ENCODE measurements at places on chromosomes 1 and 21.

- DNase-seq, result no peak
Observed at GRCh38 chr1:12580054-12580887, 37.7 kb downstream of the DHRS3 start.

DNA sequence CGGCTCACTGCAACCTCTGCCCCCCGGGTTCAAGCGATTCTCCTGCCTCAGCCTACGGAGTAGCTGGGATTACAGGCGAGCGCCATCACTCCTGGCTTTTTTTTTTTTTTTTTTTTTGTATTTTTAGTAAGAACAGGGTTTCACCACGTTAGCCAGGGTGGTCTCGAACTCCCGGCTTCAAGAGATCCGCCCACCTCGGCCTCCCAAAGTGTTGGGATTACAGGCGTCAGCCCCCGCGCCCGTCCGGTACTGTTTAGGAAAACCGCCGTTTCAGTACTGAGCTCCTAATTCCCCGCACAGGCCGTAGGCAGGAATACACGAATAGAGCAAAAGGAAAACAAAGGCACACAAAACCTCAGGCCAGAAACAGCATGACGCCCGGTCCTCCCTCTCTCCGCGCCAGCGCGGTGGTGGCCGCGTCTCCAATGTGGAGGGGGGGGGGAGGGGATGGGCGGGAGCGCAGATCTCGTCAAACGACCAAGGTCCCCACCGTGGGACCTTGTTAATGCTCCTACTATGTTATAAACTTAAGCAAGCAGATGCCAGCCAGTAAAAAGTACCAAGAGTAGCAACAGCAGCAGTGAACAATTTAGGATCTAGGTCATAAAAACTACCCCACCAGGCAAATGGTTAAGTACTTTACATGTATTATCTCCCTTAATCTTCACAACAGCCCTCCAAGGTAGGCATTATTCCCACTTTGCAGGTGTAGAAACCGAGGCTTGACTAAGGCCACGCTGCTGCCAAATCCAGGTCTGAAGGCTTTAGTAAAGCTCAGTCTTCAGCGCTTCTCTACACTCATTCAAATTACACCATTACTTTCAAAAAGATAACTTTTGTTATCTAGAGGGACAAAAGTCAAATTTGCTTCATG lies 648 bp upstream of the ADAR start:
- DNase-seq, result peak; percentile 69

DNA sequence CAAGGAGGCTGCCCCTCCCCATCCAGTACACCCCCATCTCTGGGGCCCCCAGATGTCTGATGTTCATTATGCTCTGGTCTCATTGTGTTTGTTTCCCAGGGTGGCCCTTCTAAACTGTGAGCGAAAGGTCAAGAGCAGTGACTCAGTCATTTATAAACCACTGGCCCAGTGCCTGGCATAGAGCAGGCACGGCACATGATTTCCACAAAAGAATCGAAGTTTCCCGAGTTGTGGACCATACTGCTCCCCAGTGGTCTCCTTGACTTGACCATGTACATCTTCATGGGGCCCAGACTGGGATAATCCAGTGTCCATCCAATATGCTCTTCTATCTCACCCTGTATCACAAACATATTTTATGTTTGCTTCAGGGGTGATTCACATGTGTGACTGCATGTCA lies 153.3 kb downstream of the NR5A2 start:
- DNase-seq, result no peak

- no peak for DNase-seq
Observed at GRCh38 chr1:223298701-223299100, 65.3 kb downstream of the SUSD4 start.

- no peak for DNase-seq
Observed at GRCh38 chr1:186739515-186739914, 59.3 kb upstream of the PTGS2 start.

- no peak for DNase-seq
Observed at GRCh38 chr1:61391730-61392129, 309.4 kb downstream of the NFIA start.

DNA sequence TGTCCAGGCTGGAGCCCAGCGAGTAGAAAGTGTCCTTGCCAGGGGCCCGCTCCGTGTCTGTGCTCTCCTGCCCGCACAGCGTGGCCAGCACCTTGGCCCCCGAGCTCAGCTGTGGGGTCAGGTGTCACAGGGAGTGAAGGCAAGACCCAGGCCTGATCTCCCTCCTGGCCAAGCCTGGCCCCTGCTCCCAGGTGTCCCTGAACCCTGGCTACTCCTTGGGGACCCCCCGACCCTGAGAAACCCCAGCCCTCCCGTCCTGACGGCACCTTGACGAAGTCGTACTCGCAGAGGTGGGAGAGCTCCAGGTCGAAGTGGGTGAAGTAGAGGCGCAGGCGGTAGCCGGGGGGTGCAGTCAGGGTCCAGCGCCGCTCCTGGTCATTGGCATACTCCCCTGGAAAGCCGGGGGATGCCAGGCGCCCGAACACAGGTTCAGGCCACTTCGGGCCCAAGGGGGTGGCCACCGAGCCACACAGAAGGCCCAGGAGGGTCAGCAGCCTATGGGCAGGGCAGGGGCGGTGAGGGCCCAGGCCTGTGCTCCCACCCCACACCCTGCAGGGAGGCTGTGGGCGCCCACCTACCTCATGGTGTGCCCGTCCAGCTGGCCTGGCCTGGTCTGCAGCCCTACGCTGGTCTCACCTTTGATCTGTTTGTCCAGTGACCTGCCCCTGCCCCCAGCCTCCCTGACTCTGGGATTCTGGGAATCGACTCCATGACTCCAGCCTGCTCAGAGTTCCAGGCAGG lies at the start of gene MASP2:
Gene MASP2 (minus strand): TSS at position 615 of the 741 bp plus-strand sequence. CDS start 32 bp downstream, at position 583.
- DNase-seq, result no peak

DNA sequence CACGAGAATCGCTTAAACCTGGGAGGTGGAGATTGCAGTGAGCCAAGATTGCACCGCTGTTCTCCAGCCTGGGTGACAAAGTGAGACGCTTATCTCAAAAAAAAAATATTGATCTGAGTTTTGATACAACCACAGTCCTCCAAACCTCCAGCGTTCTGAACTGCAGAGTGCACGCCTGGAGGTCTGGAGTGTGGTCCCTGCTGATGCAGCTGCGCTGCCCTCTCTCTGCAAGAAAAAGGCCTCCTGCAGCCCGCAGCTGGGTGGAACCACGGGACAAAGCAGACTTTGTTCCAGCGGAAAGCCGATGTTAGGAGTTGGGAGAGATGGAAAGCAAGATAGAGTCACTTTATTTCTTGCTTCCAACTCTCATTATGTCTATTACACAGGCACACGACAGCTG lies 144.9 kb upstream of the SOD1 start:
- peak; percentile 37 for DNase-seq

DNA sequence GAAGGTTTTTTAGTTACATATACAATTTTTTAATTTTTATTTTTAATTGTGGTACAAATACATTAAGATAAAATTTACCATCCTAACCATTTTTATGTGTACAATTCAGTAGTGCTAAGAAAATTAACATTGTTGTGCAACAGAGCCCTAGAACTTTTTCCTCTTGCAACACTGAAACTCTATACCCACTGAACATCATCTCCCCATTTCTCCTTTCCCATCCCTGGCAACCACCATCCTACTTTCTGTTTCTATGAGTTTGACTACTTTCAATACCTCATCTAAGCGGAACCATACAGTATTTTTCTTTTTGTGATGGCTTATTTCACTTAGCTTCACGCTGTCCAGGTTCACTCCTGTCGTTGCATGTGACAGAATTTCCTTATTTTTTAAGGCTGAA lies 54.1 kb downstream of the PALMD start:
- no peak for DNase-seq

DNA sequence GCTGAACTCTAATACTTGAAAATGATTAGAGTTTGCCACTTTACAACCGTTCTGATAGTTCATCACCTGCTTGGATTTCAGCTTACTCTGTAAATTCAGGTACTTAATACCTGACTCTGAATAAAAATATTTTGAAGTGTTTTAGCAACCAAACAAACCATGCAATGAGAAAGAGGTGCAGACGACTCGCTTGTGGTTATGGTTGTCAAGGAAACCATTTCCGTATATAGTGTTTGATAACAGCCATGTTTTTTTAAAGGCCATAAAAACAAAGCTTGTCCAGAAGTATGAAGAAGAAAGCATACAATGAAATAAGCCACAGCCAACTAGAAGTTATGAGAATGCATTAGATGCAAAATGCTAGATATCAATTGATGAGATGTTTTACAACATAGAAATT lies 167.2 kb upstream of the HMCN1 start:
- peak; percentile 22 for DNase-seq

- DNase-seq, result no peak
Observed at GRCh38 chr1:96073100-96073499, 648.5 kb upstream of the PTBP2 start.

DNA sequence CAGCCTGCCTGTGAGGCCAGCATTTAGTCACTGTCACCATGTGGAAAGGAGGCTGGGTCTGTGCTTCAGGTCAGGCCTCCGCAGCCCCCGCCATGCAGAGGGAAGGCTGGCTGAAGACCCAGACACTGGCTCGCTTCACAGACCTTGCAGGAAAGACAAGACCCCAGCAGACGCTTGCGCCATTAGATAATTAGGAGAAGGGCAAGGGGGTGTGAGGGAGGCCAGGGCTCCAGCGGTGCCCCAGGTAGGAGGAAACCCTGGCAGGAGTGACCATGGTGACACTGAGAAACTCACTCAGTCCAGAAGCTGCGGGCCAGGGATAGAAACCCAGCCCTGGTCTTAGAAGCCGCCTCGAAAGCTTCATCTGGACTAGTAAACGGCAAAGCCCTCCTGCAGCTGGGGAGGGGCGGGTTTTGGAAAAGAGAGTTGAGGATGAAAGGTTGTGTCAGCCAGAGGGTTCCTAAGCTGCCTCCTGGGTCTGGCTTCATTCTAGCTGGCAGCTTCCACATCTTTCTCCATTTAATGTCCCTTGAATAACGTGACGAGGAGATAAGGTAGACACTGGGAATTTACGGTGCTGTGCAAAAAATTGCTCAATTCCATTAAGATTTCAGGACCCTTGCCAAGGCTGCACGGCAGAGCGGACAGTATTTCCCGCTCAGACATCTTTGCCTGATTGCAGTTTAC lies 294.1 kb upstream of the VAMP3 start:
- no peak for DNase-seq

DNA sequence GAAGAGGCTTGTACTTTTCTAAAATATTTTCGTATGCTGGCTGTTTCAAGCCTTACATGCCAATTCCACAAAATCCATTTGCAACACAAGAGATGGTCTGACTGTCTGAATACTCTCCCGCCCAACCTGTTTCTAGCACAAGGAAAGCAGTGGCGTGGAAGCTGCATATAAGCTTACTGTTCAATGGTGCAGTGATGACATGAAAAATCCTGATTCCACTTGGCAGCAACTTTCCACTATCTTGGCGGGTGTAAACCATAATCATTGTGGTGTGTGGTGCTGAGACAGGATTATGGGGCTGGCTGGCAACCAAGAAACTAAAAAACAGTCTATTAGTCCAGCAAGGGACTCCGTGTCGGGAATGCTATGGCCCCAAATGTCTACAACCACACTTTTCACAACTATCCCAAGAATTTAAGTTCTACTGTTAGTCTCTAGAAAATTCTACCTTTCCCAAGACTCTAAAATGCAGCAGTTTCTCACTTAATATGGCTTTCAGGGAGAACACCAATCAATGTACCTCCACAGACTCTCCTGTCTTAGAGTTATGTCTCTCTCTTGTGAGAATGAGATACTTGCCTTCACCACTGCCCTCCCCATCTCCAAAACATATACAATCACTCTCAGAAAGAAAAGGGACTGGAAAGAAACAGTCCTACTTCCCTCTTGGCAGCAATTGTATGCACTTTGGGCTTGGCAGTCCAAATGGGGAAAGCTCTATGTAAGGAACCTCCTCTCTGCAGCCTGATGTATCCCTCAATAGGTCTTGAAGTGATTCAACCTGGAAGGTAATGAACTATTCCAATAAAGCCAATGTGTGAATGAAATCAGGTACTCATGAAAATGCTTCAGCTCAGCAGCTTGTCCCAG lies 9.5 kb downstream of the COLGALT2 start:
- DNase-seq, result no peak

DNA sequence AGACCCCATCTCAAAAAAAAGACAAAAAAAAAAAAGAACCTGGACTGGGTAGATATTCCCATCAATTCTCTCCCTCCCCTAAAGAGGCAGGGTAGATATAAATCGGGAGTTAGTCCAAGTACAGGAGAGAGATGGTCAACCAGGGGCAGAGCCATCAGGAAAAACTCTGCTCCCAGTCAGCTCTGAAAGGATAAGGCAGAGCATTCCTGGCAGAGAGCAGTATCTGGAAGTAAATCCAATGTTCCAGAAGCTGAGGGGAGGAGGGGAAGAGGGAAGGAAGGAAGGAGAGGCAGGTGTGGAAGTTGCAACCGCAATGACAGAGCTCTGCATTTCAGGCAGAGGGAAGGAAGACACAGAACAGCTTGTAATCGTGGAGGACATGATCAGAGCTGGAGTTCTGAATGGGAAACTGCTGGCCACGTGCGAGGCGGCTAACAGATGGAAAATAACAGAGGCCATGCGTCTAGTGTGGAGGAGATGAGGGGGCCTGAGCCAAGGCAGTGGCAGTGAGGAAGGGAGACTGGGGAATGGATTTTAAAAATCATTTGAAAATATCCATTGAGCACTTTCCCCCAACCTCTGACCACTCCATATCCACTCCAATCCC lies 15.3 kb upstream of the VWA5B1 start:
- DNase-seq, result no peak

GRCh38 chr1:68542586-68542985 lies 45.7 kb upstream of the DEPDC1 start:
- DNase-seq, result no peak

DNA sequence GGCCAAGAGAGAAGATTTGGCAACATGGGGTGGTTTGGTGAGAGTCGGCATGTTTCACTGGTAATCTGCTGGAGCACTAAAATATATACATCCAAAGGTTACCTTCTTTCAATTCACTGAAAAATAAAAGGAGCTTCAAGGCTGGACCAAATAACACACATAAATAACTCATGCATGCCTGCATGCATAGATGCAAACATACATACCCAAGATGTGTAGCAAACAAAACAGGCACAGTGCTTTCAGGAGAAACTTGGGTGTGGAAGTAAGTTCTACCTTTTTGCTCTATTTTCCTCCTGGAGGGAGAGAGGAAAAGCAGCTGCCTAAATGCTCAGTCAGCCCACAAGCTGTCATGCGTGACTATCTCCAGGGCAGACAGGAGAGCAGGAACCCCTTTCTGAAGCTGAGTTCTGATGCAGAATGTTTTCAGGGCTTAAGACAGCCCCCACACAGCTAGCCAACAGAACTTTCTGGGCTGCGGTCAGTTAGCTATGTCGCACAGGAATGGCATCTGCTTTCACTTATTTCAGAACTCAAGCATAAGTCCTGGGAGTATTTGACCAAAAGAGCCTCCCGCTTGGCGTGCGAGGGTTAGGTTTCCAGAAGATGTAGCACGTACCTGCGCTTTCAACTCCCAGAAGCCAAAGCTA lies 166.2 kb downstream of the TOMM20 start:
- no peak for DNase-seq

DNA sequence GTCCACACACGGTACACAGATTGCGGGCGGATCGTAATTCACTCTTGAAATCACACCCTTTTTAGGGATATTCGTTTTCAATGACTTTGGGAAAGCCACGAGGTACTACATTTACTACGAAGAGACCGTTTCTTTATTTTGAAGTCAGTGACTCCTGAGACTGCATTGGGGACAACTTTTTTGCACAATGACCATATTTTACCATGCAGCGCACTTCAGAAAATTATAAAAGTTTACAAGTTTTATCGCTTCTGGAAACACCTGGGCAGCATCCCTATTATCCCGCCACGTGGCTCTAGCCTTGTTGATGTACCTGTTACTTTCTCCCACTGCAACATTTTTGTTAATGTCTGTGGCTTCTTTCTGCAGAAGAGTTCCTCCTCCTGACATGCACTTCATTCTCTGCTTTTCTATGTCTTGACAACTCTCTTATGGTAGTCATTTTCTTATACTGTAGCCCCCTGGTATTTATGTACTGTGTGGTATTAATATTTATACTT lies 1.3 kb upstream of the AKT3 start:
- no peak for DNase-seq

GRCh38 chr1:12654004-12654567 lies 10.2 kb downstream of the AADACL4 start:
- no peak for DNase-seq

Data from brain (organoid and tissue), 16 donors.